ENCODE measurements at places on chromosomes 13 and 19.

DNA sequence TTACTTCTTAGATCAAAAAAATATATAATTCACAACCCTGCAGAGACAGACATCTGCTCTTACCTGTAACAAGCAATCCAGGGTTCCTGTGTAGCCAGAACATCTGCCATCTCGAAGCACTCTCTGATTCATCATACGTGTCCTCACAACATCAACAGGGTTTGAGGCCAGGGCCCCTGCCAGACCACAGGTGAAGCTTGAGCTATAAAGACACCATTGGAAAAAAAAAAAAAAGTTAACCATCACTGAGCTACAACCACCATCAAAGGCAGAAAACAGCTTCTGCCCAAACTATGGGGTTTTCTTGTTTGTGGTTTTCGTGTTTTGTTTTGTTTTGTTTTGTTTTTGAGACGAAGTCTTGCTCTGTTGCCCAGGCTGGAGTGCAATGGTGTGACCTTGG is 19.3 kb downstream of the SLC25A30 start:
- DNase-seq: no peak

- peak; percentile 18 for DNase-seq
Observed at GRCh38 chr13:50636007-50636704, 207.3 kb downstream of the DLEU7 start.

DNA sequence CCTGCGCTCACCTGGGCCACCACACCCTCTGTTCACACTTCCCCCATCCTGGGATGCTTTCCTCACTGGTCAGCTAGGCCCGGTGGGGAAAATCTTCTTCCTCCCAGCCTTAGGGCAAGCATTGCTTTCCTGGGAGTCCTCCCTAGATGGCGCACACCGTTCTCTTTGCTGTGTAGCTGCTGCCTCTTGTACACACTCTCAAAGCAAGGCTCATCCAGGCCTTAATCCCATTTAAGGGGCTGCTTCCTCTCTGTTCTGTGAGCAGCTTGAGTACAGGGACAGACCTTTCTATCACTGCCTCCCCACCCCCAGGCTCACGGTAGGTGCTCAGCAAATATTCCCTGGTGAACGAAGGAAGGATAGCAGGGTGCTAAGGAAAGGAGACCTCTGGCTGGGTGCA is 11.1 kb downstream of the SLC7A10 start:
- peak; percentile 7 for DNase-seq

DNA sequence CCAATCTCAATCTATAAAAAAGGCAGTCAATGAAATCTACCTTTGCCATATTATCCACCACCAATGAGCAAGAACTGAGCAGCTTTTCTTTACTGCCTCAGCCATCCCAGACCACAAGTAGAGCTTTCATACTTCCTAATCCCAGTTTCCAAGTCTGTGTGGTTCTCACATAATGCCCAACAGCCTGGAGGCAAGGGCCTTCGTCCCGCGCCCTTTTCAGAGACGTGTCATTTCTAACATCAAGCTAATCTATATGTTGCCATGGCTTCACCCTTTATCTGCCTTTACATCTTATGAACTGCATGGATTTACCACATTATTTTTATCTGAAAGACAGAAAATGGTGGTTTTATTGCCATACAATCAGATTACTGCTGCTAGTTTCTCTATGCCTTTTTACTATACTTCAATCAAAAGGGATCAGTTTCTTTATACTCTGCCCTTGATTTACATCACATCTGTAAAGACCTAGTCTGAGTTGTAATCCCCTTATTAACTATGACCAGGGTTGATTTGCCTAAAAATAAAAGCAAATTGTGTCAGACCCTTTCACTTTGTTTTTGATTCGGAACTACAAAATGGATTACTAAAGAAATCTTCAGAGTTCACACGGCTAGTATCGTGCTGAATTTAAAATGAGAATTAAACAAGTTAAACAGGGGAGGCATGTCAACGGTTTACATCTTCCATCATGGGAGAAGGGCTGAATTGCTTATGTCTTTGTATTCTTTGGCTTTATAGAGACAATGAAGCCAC is 5.9 kb downstream of the EFNB2 start:
- DNase-seq: no peak

DNA sequence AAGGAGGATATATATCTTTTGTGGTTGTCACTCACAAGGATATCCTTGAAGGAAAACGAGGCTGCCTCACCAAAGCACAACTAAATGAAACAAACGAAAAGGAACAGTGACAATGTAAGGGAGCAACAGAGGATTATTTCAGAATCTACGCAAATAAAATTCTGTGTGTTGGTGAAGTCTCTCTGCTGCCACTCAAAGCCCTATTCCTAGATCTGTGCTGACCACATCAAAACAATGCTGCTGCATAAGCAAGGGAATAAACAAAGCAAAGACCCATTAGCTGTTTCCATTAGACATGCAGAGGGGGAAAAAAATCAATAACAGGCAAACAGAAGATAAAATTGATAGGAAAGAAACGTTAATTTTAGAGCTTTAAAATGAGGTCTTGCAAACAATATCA is 204.4 kb downstream of the MZT1 start:
- no peak for DNase-seq

DNA sequence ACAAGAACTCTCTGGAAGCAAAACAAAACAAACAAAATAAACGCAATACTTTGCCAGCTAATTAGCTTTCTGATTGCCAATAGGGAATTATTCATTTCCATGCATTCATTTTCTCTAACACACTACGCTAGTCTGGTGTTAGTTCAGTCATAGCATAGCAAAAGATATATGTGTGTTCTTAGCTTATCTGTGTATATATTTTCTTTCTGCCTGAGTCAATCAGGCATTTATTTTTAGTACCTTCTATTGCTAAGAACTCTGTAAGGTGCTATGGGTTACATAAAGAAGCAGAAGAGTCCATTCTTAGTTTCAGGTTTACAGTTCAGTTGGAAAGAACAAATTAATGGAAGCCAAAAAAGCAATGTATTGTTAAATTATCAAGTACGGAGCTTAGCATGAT is 490.9 kb downstream of the KLF5 start:
- DNase-seq: no peak
